ENCODE measurements at places on chromosomes 2 and 18. TPM values are rescaled to one million over a fixed set of nuclear protein-coding genes. Genes with fewer than 3 reads are reported as not detected.

Gene ABCB11
- total RNA-seq: not detected

Gene SERPINB7
- not detected for total RNA-seq

Gene LOXHD1
- 1.2 TPM for total RNA-seq

Gene GPBAR1
- 6.4 TPM for total RNA-seq

Gene RGPD3
- 2.1 TPM for total RNA-seq

Gene SPP2
- not detected for total RNA-seq
